Thymus (tissue), 14 donors: ENCODE measurements at places on chromosomes 6 and 20.

- no peak overlapping the region for H3K27ac ChIP-seq
- H3K36me3 ChIP-seq: no peaks in the 10 kb centered on the region
- peaks cover 19% of the 10 kb centered on the region for H3K4me1 ChIP-seq
- DNase-seq: no peak
- no peak overlapping the region for H3K4me3 ChIP-seq
Measured at GRCh38 chr20:50528804-50529351, 18.7 kb downstream of the PTPN1 start.

- no peak overlapping the region for H3K4me3 ChIP-seq
- H3K27ac ChIP-seq: no peak overlapping the region
- DNase-seq: no peak
- no peaks in the 10 kb centered on the region for H3K4me1 ChIP-seq
Measured at GRCh38 chr6:70270287-70271005, 32.4 kb downstream of the COL9A1 start.

DNA sequence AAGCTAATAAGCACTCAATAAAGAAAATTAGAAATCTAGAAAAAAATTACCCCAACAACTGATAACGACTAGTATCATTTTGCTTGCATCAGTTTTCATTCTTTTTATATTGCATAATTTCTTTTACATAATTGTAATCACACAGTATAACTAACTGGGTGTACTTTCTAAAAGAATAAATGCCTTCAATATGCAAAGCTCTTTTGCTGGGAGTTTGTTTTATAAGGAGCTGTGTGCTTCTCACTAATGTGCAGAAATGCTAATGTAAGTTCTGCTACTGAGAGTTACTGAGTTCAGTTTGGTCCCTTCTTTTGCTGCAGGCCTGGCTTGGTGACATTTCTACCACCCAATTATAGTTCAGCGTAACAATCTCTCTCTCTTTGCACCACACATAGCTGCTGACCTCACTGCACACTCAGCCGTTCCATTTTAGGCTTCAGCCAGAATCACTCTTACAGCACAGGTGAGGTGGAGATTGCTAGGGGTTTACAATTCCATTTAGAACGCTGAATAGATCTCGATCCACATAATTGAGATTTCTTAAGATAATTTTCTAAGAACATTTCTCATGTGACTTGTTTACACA is 20.9 kb upstream of the KLHL31 start:
- no peak overlapping the region for H3K27ac ChIP-seq
- no peaks in the 10 kb centered on the region for H3K36me3 ChIP-seq
- H3K4me3 ChIP-seq: no peak overlapping the region

- no peak overlapping the region for H3K4me3 ChIP-seq
- no peak overlapping the region for H3K27ac ChIP-seq
- no peak for DNase-seq
- H3K4me1 ChIP-seq: no peaks in the 10 kb centered on the region
Measured at GRCh38 chr6:41464481-41464880, 81.7 kb upstream of the FOXP4 start.

GRCh38 chr6:163728442-163729126 is 314.1 kb downstream of the QKI start:
- no peaks in the 10 kb centered on the region for H3K4me1 ChIP-seq
- no peak for DNase-seq
- no peaks in the 10 kb centered on the region for H3K36me3 ChIP-seq

- DNase-seq: no peak
- H3K27me3 ChIP-seq: no peaks in the 10 kb centered on the region
- no peak overlapping the region for H3K4me3 ChIP-seq
- no peaks in the 10 kb centered on the region for H3K36me3 ChIP-seq
- no peaks in the 10 kb centered on the region for H3K4me1 ChIP-seq
Measured at GRCh38 chr6:82494367-82494766, 130.8 kb downstream of the TPBG start.

DNA sequence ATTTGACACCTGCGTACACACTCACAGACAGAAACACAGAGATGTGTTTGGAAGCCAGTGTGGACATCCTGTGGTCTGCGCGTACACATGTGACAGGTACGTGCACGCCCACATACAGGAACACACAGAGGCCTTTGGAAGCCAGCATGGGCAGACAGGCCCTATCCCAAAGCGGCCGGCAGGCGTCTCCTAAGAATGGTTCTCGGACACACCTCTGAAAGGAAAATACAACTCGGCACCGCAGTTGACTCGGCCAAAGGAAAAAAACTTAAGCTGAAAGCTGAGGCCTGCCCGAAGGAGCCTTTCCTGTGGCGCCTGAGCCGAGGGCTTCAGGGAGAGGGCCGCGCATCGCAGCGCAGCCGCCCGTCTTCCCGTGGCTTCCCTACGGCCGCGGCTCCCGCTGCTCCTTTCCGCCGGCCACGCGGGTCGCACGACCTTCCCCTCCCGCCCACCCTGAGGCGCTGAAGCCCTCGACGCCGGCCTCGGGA is 1.4 kb upstream of the CEP43 start:
- peak; percentile 52 for DNase-seq
- peaks cover 9% of the 10 kb centered on the region for H3K4me1 ChIP-seq
- peaks cover 19% of the 10 kb centered on the region for H3K36me3 ChIP-seq

DNA sequence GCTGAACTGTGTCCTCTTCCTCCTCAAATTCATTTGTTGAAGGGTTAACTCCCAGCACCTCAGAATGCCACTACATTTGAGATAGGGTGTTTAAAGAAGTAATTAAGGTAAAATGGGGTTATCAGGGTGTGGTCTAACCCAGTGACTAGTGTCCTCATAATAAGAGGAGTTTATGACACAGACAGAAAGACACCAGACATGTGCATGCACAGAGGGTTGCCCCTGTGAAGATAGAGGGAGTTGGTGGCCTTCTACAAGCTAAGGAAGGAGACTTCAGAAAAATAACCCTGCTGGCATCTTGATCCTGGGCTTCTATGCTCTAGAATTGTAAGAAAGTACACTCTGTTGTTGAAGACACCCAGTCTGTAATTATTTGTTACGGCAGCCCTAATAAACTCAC is 24.9 kb upstream of the EDN1 start:
- no peaks in the 10 kb centered on the region for H3K4me1 ChIP-seq
- no peak overlapping the region for H3K4me3 ChIP-seq
- H3K27me3 ChIP-seq: no peaks in the 10 kb centered on the region
- no peak for DNase-seq
- no peak overlapping the region for H3K27ac ChIP-seq
